Fibroblast of upper back skin (primary cell): ENCODE measurements at places on chromosomes 16 and 17.

- DNase-seq = no peak
Observed at GRCh38 chr17:32467949-32468348, 18.8 kb upstream of the CDK5R1 start.

- DNase-seq = no peak
Observed at GRCh38 chr17:55694286-55694910, 28.3 kb downstream of the TMEM100 start.

DNA sequence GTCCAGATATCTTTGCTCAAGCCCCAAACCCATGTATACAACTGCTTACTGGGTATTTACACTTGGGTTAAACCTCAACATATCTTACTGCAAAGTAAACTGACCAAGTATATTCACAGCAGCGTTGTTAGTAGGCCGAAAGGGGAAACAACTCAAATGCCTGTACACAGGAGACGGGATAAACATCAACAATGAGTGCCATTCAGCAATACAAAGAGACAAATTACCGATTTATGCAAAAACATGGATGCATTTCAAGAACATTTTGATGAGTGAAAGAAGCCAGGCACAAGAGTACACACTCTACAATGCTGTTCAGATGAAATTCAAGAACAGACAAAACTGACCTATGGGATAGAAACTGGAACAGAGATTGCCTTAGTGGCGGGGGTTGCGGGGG, 136.3 kb upstream of the CACNG3 start:
- DNase-seq = no peak

GRCh38 chr17:30191072-30191471, 44.4 kb downstream of the SLC6A4 start:
- DNase-seq = no peak

GRCh38 chr17:72489272-72489641, 368.4 kb downstream of the SOX9 start:
- DNase-seq = no peak

DNA sequence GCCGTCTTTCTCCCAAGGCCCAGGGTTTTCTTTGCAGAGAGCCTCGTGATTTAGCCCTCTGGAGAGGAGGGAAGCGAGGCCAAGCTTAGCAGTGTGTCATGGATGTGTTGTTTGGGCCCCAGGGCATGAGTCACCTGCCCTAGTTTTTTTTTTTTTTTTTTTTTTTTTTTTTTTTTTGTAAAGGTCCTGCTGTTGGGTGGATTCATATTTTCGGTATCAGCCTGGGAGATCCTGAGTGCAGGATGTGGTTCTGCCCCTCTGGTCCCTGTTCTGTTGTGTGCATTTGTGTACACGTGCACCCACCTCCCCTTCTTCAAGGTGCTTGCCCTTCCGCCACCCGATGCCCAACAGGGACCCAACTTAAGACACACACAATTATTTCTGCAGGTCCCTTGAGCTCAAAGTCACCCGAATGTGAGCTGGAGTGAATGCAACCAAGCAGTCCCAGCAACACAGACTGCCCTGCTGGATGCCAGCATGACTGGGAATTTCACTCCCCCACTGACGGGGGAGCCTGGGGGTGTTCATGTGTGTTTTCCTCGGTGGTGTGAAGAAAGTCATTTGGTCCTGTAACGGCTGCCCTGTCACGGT, 265.8 kb upstream of the TNRC6C start:
- no peak for DNase-seq

DNA sequence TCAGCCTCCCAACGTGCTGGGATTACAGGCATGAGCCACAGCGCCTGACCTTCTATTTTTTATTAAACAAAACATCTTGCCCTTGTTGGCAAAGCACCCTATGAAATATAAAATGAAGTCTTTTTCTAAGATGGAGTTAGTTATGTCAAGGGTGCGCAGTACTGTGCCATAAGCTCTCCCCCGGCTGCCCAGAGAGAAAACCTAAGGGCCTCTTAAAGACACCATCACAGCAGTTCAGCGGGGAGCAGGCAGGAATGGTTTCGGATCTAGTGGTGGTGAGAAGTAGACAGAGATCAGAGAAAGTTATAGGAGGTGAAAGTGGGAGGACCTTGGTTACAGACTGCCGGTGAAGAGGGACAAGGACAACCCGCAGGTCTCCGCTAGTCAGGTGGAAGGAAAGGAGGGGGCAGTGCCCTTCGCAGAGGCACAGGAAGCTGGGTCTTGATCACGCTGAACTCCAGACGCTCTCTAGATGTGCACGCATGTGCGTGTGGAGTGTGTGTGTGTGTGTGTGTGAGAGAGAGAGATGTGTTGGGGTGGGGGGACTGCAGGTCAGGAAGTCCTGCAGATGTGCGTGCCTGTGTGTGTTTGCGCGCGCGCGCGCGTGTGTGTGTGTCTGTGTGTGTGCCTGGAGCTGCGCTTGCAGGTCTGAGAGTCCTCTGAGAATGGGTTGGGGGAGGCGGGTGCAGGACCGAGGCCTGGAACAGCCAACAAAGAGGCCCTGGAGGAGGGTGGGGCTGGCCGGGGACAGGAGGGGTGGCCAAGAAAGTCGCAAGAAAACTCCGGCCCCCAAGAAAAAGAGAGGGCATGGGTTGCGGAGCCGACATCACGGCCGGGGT, 748 bp upstream of the CMTM3 start:
- DNase-seq = peak; percentile 56

DNA sequence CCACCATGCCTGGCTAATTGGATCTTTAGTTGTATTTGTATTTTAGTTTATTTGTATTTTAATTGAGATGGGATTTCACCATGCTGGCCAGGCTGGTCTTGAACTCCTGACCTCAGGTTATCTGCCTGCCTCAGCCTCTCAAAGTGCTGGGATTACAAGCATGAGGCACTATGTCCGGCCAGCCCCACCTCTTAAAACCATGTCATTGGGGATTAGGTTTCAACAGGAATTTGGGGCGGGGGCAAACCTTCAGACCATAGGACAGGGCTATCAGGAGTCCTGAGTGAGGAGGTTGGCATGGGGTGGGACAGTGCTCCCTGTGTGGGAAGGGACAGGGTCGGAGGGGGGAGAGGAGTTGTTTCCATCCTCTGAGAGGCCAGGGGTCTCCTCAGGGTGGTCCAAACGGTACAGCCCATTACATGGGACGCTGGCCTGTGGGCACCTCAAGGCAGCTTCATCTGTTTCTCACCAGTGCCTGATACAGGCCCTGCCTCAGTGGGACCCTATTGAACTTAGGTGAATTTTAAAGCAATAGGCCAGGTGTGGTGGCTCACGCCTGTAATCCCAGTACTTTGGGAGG, 21.6 kb downstream of the GAA start:
- no peak for DNase-seq

DNA sequence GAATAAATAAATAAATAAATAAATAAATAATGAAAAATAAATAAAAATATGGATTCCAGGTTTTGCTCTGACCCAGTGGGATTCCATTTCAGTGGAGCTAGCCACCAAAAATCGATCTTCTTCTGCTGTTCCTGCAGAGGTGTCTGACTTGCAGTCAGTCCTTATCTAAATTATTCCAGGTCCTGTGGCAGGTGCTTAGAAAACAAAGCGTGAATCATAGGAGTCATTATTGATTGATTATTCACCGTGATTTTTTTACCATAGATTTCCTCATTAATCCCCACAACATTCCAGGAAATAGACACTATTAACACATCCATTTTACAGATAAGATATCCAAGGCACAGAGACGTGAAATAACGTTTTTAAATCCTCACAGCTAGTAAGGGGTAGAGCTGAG, 31.5 kb upstream of the ABR start:
- no peak for DNase-seq

- DNase-seq = no peak
Observed at GRCh38 chr17:51258756-51259563, 889 bp downstream of the MBTD1 start.
